ENCODE measurements at places on chromosomes 2 and 18.

- DNase-seq, result no peak
Observed at GRCh38 chr2:102197389-102198137, 10.7 kb downstream of the IL1RL2 start.

GRCh38 chr18:59537579-59537978 lies 159.6 kb downstream of the CCBE1 start:
- DNase-seq, result no peak

GRCh38 chr2:194867328-194867727 lies 789.7 kb upstream of the SLC39A10 start:
- no peak for DNase-seq

GRCh38 chr2:180944372-180944771 lies 36.0 kb upstream of the UBE2E3 start:
- DNase-seq, result no peak

GRCh38 chr18:37405229-37405628 lies 160.4 kb downstream of the CELF4 start:
- no peak for DNase-seq

DNA sequence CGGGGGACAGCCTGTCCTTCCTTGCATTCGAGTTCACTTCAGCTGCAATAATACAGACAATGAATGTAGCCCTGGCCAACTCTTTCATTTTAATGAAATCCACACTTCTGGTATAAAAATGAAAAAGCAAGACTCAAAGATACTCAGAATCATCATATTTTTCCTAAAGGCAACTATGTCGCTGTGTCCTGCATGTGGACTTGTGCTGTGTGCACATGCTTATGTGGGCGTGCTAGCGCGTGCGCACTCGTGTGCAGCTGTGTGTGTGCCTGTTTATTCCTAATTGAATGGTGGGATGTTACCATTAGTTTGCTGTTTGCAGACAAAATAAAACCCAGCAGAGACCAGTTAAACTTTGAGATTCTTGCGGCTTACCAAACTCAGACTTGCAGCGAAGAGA lies 49.6 kb downstream of the SMIM21 start:
- no peak for DNase-seq

DNA sequence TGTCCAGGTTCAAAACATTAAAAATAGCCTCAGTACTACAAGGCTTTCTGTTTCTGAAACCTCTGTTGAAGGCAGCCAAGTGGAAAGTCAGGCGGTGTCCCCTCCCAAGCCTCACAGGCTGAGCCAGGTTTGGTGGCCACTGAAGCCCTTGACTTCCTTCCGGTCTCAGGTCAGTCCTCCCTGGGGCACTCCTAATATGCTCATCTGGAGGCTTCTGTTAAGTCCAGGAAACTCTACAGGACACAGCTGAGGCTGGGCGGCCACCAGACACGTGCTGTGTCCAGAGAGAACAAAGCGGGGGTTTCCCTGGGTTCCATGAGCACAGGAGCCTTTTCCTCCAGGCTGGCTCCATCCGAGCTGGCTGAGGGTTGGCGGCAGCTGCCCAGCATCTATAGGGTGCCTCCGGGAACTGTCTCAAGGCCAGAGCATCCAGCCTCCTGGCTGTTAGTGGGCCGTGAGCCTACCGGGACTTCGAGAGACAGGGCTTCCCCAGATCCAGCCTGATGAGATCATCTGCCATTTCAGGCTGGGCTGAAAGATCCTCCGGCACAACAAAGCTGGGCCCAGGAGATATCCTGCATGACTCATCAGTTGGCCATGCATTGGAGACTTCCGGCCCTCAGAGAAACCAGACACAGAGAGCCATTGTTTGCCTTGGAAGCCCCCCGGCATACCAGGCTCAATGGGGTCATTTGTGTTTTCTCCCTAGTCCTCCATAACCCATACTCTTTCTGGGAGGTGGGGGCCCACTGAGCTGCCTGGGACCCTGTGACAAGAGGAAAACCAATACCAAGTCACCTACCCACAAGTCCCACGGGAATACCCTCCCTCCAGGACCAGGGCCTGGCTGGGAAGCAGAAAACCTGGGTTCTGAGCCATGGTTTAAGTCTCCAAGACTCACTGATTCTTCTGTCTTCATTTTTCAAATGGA lies 71.7 kb downstream of the HS1BP3 start:
- no peak for DNase-seq

- no peak for DNase-seq
Observed at GRCh38 chr2:42186366-42186765, 17.2 kb downstream of the EML4 start.

- DNase-seq, result no peak
Observed at GRCh38 chr2:210971431-210971830, 415.0 kb downstream of the CPS1 start.

GRCh38 chr18:33583901-33584300 lies 5.9 kb downstream of the ASXL3 start:
- no peak for DNase-seq

DNA sequence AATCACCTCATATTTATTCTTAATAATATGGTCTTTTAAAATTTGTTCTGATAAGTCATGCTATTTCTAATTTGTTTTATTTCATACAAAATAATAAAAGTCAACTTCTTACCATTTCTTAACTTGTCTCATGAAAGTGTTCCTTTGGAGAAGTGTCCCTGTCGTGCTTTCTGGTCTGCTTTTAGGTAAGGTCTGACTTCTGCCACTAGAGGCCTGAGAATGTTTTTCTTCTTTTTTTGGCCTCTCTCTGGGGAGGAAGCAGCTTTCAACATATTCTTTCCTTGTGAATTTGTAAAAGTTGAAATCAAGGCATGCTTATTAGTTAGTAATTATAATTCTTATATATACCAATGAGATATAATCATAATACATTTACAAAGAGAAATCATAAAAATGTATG lies 39.4 kb downstream of the MAP2 start:
- DNase-seq, result no peak

Measured in stimulated activated CD8-positive, alpha-beta memory T cell treated with anti-CD3 and anti-CD28 coated beads, Interleukin-4, amount 100 ng/mL, for 1 hour (primary cell).